ENCODE measurements at places on chromosomes 1 and 21.

- no peak for DNase-seq
These were observed 79.3 kb upstream of the DIRAS3 start for GRCh38 chr1:68129536-68130250.

- DNase-seq, result no peak
These were observed 114.3 kb upstream of the GPR52 start for GRCh38 chr1:174333437-174333836.

- no peak for DNase-seq
These were observed 5.1 kb upstream of the DESI2 start for GRCh38 chr1:244647819-244648218.

DNA sequence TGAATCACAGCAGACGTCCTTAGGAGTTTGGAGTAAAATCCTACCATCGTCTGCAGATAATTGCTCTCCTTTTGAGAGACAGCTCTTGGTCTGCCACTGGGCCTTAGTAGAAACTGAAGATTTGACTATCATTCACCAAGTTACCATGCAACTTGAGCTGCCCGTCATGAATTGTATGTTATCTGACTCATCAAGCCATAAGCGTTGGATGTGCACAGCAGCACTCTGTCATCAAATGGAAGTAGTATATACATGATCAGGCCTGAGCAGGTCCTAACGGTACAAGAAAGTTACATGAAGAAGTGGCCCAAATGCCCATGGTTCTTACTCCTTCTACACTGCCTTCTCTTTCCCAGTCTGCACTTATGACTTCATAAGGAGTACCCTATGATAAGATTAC lies 317.8 kb downstream of the GPATCH2 start:
- DNase-seq, result no peak

DNA sequence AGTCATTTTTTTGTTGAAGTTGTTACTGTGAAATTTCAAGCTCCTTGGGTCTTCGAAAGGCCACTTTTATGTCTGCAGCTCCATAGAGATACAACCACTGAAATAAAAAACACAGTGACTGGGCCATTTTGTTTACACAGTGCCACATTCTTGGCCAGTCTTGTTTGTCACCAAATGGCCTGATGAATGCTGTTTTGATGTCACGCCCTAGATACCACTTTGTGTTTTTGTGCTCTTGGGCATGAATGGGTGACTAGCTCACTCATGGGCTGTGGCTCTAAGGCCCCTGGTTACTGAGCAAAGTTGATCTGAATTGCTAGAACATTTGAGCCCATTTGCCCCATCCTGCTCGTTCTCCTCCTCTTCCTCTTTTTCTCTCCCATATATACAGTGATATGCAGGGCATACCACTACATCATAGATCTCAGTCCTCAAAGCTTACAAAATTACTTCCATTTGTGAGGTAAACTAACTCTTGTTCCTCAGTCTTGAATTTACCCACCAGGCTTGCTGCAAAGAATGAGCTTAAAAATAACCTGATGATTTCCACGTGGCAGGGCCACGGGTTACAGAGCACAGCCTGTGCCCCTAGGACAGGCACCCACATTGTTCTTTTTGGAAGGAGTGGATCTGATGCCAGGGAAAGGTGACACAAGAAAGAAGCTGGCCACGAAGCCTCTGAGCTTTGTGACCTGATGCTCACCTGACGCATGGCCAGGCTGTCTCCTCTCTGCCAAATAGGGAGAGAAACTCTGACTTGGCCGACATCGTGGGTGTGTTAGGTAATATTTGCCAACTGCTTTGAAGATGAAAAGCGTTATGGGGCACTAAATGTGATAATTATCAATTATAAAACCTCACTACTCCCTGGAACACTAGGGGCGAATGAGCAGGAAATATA lies 92.4 kb downstream of the RUNX1 start:
- no peak for DNase-seq

DNA sequence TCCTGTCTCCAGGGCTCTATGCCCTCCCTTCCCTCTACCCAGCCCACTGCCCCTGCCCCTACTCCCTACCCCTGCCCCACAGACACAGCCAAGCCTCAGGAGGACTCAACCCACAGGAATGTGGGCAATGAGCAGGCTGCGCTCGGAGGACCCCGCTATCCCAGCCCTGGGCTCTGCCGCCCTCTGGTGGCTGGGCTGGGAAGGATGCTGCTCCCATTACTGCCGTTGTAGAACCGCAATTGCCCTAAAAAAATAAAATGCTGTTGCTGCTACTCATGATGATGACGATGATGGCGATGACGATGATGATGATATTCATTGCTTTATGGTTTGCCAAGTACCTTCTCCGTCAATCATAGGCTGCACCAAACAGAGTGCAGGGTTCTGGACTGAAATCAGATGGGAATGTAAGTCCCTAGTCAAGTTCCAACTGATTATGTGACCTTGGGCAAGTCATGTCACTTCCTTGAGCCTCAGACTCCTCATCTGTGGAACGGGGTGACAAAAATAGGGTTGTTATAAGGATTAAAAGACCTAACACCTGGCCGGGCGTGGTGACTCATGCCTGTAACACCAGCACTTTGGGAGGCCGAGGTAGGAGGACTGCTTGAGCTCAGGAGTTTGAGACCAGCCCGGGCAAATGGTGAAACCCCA lies 24.6 kb downstream of the ARHGEF19 start:
- DNase-seq, result peak; percentile 94

DNA sequence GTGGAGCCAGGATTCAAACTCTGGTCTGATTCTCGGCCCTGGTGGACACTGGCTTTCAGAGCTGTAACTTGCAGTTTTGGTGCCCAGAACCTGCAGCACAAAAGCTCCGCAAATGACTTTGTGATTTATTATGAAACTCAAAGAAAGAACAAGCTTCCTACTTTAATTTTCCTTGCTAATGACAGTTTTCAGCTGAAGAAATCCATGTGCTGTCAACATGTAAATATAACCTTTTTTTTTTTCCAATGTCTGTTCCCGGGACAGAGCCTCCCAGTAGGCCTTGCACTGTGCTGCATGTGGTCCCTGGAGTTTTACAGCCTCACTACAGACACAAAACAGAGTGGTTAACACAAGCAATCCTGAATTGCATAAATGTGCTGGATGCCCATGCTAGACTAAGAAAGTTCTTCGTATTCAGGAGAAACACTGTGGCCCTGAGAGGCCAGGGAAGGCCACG lies 62.3 kb upstream of the ANGPTL1 start:
- peak; percentile 19 for DNase-seq

GRCh38 chr1:160271025-160271424 lies 8.7 kb upstream of the DCAF8 start:
- DNase-seq, result no peak

GRCh38 chr1:121418369-121419049 lies 233.7 kb downstream of the SRGAP2C start:
- DNase-seq, result no peak

- DNase-seq, result no peak
These were observed 6.9 kb downstream of the MIB2 start for GRCh38 chr1:1622010-1622787.

- peak; percentile 7 for DNase-seq
These were observed 152.9 kb downstream of the FCRL5 start for GRCh38 chr1:157399343-157399983.

- no peak for DNase-seq
These were observed 5.4 kb downstream of the PRMT6 start for GRCh38 chr1:107061886-107062285.

DNA sequence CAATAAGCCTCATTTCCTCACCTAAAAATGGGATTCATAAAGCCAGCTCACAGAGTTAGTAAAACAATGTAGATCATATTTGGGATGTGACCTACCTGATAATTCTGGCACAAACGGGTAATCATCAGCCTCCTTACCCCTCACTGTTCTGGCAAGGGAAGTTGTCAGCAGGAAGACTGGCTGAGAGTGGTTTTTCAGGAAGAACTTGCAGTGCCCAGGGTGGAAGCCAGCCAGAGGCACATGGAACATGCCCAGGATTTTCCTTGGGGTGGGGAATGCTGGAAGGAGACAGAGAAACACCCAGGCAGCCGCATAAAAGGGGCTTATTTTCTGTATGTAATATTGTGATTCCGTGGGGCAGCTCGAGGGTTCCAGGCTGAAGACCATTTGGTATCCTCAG lies 7.7 kb upstream of the SLC5A9 start:
- DNase-seq, result no peak

- DNase-seq, result no peak
These were observed 448.1 kb upstream of the B3GALT2 start for GRCh38 chr1:193634470-193634869.

- DNase-seq, result no peak
These were observed 75.2 kb downstream of the CDC42BPA start for GRCh38 chr1:227242811-227243682.

GRCh38 chr1:247322442-247322841 lies 9.2 kb downstream of the ZNF496 start:
- DNase-seq, result no peak

DNA sequence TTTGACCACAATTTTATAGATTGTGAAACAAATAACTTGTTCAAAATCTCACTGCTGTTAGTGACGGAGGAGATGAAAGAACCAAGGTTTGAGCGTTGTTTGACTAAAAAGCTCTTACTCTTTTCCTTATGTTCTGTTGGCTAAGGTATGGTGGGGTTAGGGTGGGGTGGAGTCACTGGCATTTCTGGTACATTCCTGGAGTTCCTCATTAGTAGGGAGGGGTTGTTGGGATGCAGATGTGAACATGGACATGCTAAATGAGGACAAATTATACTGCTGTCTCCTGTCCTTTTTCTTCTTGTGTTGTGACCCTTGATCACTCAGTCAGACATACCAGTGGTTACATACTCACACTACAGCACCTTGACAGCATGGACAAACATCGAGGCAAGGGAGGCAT lies 26.2 kb upstream of the CD1D start:
- no peak for DNase-seq

DNA sequence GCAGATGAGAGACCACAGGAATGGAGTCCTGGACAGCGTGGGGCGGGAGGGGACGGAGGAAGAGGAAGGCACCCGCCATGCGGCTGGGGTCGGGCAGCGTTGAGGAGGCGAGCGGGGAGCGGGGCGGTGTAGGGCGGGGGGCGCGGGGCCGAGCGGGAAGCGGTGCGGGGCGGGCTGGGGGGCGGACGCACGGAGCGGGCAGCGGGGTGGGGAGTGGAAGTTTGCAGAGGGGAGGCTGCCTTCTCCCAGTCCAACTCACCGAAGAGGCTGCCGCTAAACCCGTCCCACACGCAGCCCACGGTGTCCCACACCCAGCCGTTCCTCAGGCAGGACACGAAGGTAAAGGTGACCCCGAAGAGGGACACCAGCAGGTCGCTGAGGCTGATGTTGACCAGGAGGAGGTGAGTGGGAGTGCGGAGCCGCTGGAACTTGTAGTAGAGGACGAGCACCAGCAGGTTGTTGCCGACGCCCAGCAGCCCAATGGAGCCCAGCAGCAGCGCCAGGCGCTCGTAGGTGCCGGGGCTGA lies 483 bp downstream of the CHML start:
- peak; percentile 53 for DNase-seq

GRCh38 chr1:215889871-215890270 lies 322.8 kb downstream of the KCTD3 start:
- DNase-seq, result peak; percentile 69

GRCh38 chr21:15472108-15473040 lies 257.4 kb upstream of the USP25 start:
- no peak for DNase-seq

DNA sequence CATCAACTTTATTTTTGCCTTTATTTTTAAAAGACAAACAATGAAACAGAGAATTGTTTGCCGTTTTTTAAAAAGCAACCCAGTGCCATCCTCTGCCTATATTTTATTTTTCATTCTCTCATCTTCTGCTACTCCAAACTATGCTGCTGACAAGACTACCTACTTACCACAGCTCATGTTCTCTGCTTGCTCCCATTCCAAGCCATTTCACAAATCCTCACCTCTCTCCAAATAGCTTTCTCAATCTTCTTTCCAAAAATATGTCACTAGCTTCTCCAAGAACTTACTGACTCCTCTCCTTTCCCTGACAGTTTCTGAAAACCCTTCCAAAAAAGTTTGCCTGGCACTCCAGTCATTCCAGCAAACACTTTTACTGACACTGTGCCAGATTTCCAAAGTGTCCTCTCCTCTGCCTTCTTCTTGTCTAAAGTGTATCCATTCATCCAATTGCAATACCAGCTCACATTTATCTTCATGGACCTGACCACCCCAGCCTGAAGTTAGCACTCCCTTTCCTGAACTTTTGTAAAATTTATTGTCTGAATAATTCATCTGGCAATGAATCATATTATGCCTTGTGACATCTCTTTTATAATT lies 766.5 kb upstream of the B3GALT2 start:
- peak; percentile 3 for DNase-seq

DNA sequence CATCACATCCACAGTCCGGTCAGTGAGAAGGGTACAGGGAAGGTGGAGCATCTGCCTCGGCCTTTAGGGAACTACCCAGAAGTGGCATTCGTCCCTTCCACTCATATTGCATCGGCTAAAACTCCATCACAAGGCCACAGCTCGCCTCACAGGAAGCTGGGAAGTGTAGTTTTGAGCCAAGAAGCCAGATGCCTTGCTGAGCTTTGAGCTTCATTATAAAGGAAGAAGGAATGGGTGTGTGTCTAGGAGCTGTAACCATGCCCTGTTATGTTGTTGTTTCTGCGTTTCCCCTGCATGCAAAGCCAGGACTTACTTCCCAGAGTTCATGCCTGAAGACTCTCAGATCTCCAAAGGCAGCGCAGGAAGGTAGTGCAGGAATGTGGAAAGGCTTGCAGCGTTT lies 61.1 kb downstream of the OPTC start:
- peak; percentile 37 for DNase-seq

- DNase-seq, result no peak
These were observed 81.9 kb downstream of the EPHB2 start for GRCh38 chr1:22792396-22793160.

- no peak for DNase-seq
These were observed 53.2 kb upstream of the MRPS6 start for GRCh38 chr21:34020005-34020847.

DNA sequence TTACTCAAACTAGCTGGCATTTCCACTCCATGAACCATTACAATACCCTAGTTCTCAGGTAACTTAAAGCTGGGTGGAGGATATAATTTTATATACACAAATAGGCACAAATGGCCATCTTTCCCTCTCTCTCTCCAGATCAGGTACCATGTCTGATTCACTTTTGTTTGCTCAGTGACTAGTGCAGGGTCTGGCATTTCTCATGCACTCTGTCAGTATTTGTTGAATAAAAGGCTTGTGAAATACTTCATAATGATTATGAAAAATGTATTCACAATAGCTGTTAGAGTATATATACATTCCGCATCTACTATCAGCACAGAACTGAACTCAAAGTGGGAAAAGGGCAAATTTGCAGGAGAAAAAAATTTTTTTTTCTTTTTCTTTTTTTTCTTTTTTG lies 510.2 kb upstream of the USP24 start:
- DNase-seq, result peak; percentile 72

- peak; percentile 36 for DNase-seq
These were observed 28.1 kb upstream of the AK4 start for GRCh38 chr1:65119951-65120350.

DNA sequence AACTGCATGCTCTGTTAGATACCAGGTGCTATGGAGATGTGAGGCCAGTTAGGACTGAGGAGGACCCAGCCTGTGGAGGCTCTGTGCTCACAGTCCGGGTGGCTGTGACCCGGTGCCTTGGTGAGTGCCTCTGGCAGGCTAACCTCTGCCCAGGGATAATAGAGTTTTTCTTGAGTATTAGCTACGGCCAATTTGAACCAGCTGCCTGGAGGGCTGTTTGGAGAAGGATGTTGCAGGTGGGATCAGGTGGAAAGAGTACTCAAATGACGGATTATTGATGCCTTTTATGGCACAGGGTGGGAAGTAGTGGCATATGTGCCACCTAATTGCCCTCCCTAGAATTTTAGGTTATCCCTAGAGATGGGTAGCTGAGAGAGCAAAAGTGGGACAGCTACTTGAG lies 182.7 kb downstream of the GRIK3 start:
- no peak for DNase-seq

GRCh38 chr1:163656095-163656759 lies 334.5 kb downstream of the NUF2 start:
- peak; percentile 16 for DNase-seq

- DNase-seq, result peak; percentile 21
These were observed 613.5 kb downstream of the LMO4 start for GRCh38 chr1:87942165-87942564.

All from adipocyte (in vitro differentiated cells).